ENCODE measurements at places on chromosomes 3 and 15. TPM values are rescaled to one million over a fixed set of nuclear protein-coding genes. Genes with fewer than 3 reads are reported as not detected.

The LSAMP gene
- total RNA-seq, result 1.00 TPM

The P3H2 gene
- total RNA-seq, result 14.1 TPM

The NR1I2 gene
- not detected for total RNA-seq

The AP4E1 gene
- 19.4 TPM for total RNA-seq

The GOLGA8J gene
- total RNA-seq, result 0.11 TPM

The APOD gene
- total RNA-seq, result 0.11 TPM

The PRICKLE2 gene
- 28.5 TPM for total RNA-seq

The TRPC1 gene
- total RNA-seq, result 51.9 TPM

The LRRIQ4 gene
- 0.11 TPM for total RNA-seq

The CGNL1 gene
- 1.5 TPM for total RNA-seq

The TMC3 gene
- not detected for total RNA-seq

The ARRDC4 gene
- total RNA-seq, result 8.4 TPM

The FAM174B gene
- 1.00 TPM for total RNA-seq

The DNAH12 gene
- under 0.01 TPM for total RNA-seq

All from uterine smooth muscle cell (primary cell).